ENCODE measurements at places on chromosomes 7 and 10. TPM values are rescaled to one million over a fixed set of nuclear protein-coding genes. Genes with fewer than 3 reads are reported as not detected.

The TMEM236 gene
- total RNA-seq = 0.04 TPM

The TBX20 gene
- 0.27 TPM for total RNA-seq

The GNAT3 gene
- not detected for total RNA-seq

The CYP2C8 gene
- not detected for total RNA-seq

The TOMM7 gene
- total RNA-seq = 288 TPM

The ZNF117 gene
- 5.2 TPM for total RNA-seq

The GARIN1A gene
- 0.92 TPM for total RNA-seq

The CYP26A1 gene
- not detected for total RNA-seq

The FEZF1 gene
- total RNA-seq = not detected

The STEAP1B gene
- 0.17 TPM for total RNA-seq

The EPHB6 gene
- 29.1 TPM for total RNA-seq

The GCK gene
- total RNA-seq = not detected

The NRF1 gene
- total RNA-seq = 25.9 TPM

The FOXI2 gene
- total RNA-seq = not detected

The CYP2C9 gene
- not detected for total RNA-seq

The GDF2 gene
- not detected for total RNA-seq

The NUTM2E gene
- 0.67 TPM for total RNA-seq

The TMEM273 gene
- total RNA-seq = 12.5 TPM

The MEOX2 gene
- not detected for total RNA-seq

The CUBN gene
- 2.5 TPM for total RNA-seq

The PDE1C gene
- not detected for total RNA-seq

The TDRD1 gene
- 0.04 TPM for total RNA-seq

The FERD3L gene
- total RNA-seq = not detected

The LAMTOR4 gene
- 172 TPM for total RNA-seq

The VWA2 gene
- total RNA-seq = not detected

The LEP gene
- not detected for total RNA-seq

The GIMAP7 gene
- 244 TPM for total RNA-seq

The ASB15 gene
- not detected for total RNA-seq

The SLC26A5 gene
- total RNA-seq = not detected

The CALCR gene
- not detected for total RNA-seq

The CPED1 gene
- total RNA-seq = 0.17 TPM

The MSMB gene
- total RNA-seq = not detected

The ASB13 gene
- total RNA-seq = 4.5 TPM

The INA gene
- 0.10 TPM for total RNA-seq

The SCRN1 gene
- total RNA-seq = 2.1 TPM

The AGMO gene
- total RNA-seq = not detected

The PON1 gene
- total RNA-seq = not detected

The CCL24 gene
- not detected for total RNA-seq

The DPYSL4 gene
- 1.2 TPM for total RNA-seq

The TSPAN15 gene
- 4.2 TPM for total RNA-seq

The AKR1C4 gene
- total RNA-seq = not detected

The ZPBP gene
- not detected for total RNA-seq

The FXYD4 gene
- not detected for total RNA-seq

The PRDX3 gene
- total RNA-seq = 121 TPM

The ZMYND11 gene
- total RNA-seq = 37.5 TPM

The PTPN20 gene
- 0.25 TPM for total RNA-seq

The PNLIPRP1 gene
- not detected for total RNA-seq

The PPP1R17 gene
- not detected for total RNA-seq

The BTBD16 gene
- total RNA-seq = not detected

The AKR1B15 gene
- total RNA-seq = not detected

The MPP7 gene
- total RNA-seq = 18.7 TPM

The PAX4 gene
- total RNA-seq = not detected
